Uterus (tissue), 4 donors: ENCODE measurements at places on chromosomes 5 and 9.
A peak's percentile ranks its signal among the peaks of the same experiment; 100 is the strongest.

- no peaks in the 10 kb centered on the region for H3K27me3 ChIP-seq
- H3K4me1 ChIP-seq: no peaks in the 10 kb centered on the region
- H3K27ac ChIP-seq: no peak overlapping the region
- H3K36me3 ChIP-seq: no peaks in the 10 kb centered on the region
Measured at GRCh38 chr9:109463924-109464625, 34.0 kb downstream of the PTPN3 start.

- H3K27ac ChIP-seq: no peak overlapping the region
- H3K27me3 ChIP-seq: no peaks in the 10 kb centered on the region
- DNase-seq: no peak
- H3K4me1 ChIP-seq: no peaks in the 10 kb centered on the region
- H3K4me3 ChIP-seq: no peak overlapping the region
Measured at GRCh38 chr9:99463131-99463530, 241.0 kb downstream of the SEC61B start.

- no peak for DNase-seq
- no peak overlapping the region for H3K4me3 ChIP-seq
- no peaks in the 10 kb centered on the region for H3K27me3 ChIP-seq
Measured at GRCh38 chr9:89793551-89793950, 188.7 kb downstream of the GADD45G start.

DNA sequence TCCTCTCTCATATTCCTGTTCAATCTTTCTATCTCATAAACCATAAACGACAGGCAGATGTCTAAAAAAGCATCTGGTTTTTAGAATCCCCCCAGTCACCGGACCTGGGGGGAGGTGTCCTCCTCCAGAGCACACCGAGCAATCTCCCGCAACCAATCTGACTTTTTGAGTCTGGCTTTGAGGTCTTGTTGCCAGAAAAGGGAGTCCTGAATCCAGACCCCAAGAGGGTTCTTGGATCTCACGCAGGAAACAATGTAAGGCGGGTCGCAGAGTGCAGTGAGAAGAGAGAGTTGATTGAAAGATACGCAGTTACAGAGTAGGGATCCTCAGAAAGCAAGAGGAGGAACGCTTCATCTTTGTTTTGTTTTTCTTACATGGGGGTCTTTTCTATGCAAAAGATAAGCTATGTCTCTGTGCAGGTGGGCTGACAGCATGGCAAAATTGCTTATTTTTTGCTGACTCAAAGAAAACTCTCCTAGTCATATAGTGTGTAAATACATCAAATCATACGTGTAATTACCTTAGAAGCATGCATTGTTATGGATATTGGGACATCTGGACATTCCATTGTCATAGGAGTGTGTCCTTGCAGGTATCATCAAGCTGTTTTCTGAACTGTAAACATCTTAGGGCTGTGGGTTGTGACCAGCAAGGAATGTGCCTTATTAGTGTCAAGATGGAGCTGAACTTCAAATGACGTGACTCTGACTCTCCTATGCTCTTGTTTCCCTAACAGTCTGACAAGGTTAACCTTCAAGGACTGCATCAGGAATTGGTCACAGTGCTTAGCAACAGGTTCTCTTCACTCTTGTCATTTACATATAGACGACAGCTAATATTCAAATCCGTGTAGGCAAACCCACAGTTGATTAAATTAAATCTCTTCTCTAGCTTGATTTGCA, 159.3 kb upstream of the DAPK1 start:
- no peaks in the 10 kb centered on the region for H3K36me3 ChIP-seq
- no peak for DNase-seq
- H3K4me1 ChIP-seq: no peaks in the 10 kb centered on the region
- peak overlapping the region; percentile 8 for H3K27ac ChIP-seq
- no peak overlapping the region for H3K4me3 ChIP-seq

GRCh38 chr9:89388084-89388867, 70.0 kb downstream of the SECISBP2 start:
- no peaks in the 10 kb centered on the region for H3K36me3 ChIP-seq
- H3K27me3 ChIP-seq: no peaks in the 10 kb centered on the region
- no peak overlapping the region for H3K4me3 ChIP-seq
- peak; percentile 75 for DNase-seq
- H3K27ac ChIP-seq: peak overlapping the region; percentile 75

- no peak overlapping the region for H3K4me3 ChIP-seq
- no peak for DNase-seq
- no peak overlapping the region for H3K27ac ChIP-seq
- H3K4me1 ChIP-seq: no peaks in the 10 kb centered on the region
- H3K36me3 ChIP-seq: no peaks in the 10 kb centered on the region
Measured at GRCh38 chr5:58314356-58315210, 145.3 kb downstream of the PLK2 start.

GRCh38 chr5:111070272-111071134, 1.0 kb upstream of the TSLP start:
- no peak for DNase-seq
- no peaks in the 10 kb centered on the region for H3K4me1 ChIP-seq
- no peaks in the 10 kb centered on the region for H3K27me3 ChIP-seq
- no peak overlapping the region for H3K27ac ChIP-seq

DNA sequence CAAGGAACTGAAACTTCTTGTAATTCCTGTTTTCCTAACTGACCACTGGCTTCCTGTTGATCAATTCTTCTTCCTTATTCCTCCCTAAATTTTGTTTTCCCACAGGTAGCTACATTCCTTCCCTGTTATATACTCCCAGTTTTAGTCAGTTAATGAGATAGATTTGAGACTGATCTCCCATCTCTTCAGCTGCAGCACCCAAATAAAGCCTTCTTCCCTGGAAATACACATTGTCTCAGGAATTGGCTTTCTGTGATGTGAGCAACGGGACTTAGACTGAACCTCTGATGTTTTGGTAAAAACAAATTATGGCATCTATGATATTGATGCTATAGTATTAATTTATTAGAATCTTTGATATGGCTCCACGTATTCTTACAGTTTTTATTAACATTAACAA, 617.3 kb upstream of the ST8SIA4 start:
- no peak overlapping the region for H3K27ac ChIP-seq
- H3K4me1 ChIP-seq: no peaks in the 10 kb centered on the region
- H3K36me3 ChIP-seq: no peaks in the 10 kb centered on the region
- DNase-seq: no peak

DNA sequence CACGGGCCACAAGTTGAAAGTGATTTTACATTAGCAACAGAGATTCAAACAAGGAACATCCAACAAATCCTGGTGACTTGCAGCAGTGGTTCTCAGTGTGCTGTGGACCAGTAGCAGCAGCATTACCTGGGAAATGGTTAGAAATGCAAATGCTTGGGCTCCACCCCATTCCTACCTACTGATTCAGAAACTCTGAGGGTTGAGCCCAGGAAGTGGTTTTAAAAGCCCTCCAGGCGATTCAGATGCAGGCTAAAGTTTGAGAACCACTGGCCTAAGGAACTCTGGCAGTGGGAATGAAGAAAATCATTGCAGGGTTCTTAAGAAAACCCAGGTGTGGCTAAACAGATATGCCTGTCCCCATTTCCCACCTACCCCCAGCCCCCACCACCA, 398.8 kb downstream of the ENC1 start:
- no peaks in the 10 kb centered on the region for H3K36me3 ChIP-seq
- no peak overlapping the region for H3K27ac ChIP-seq
- H3K4me3 ChIP-seq: no peak overlapping the region
- no peak for DNase-seq

- peak overlapping the region; percentile 95 for H3K4me3 ChIP-seq
- no peak for DNase-seq
- peak overlapping the region; percentile 87 for H3K27ac ChIP-seq
- no peaks in the 10 kb centered on the region for H3K36me3 ChIP-seq
Measured at GRCh38 chr5:149959406-149960236, 937 bp upstream of the SLC26A2 start.

DNA sequence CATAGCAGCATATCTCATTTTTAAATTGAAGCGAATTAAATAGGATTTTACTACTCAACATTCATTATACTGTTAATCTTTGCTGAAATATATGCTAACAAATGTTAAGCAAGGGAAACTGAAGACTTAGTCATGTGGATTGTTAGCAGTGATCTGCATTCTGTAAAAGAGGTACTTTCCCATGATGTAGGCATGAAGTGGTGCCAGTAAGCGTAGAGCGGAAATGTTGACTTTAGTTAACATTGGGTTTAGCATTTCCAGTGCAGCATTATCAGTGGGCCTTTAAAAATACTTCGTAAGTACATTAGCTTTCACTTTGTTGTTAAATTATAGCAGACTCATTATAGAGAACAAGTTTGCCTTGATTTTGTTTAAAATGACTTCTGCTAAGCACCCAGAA, 130.3 kb downstream of the CDC42SE2 start:
- H3K27me3 ChIP-seq: no peaks in the 10 kb centered on the region
- H3K36me3 ChIP-seq: no peaks in the 10 kb centered on the region
- no peaks in the 10 kb centered on the region for H3K4me1 ChIP-seq
- no peak overlapping the region for H3K27ac ChIP-seq
- H3K4me3 ChIP-seq: no peak overlapping the region
- DNase-seq: no peak

DNA sequence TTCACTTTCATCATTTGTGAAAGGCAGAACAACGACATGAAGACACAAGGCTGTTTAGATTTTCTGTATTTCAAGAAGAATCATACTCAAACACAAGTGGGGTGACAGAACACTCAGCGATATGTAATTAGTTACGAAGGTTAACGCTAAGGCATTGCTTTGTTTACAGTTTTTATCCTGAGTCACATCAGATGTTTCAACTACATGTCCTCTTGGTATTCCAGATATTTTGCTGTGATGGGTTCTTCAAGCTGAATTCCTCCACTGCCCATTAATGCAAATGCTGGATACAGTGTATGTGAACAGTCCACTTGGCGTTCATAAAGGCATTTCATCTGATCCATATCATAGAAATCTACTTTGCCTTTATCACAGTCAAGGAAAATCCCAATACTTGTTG, 43.4 kb downstream of the TRIM36 start:
- H3K4me3 ChIP-seq: no peak overlapping the region

GRCh38 chr9:26296910-26297572, 595.6 kb downstream of the CAAP1 start:
- H3K36me3 ChIP-seq: no peaks in the 10 kb centered on the region
- no peaks in the 10 kb centered on the region for H3K27me3 ChIP-seq
- H3K4me3 ChIP-seq: no peak overlapping the region
- DNase-seq: no peak

GRCh38 chr9:85534340-85534739, 207.4 kb downstream of the AGTPBP1 start:
- no peak for DNase-seq
- H3K27ac ChIP-seq: no peak overlapping the region
- no peaks in the 10 kb centered on the region for H3K27me3 ChIP-seq
- H3K36me3 ChIP-seq: no peaks in the 10 kb centered on the region
- H3K4me1 ChIP-seq: no peaks in the 10 kb centered on the region
- no peak overlapping the region for H3K4me3 ChIP-seq

GRCh38 chr9:121328876-121329681, 41.0 kb downstream of the STOM start:
- no peaks in the 10 kb centered on the region for H3K27me3 ChIP-seq
- peak overlapping the region; percentile 98 for H3K27ac ChIP-seq
- no peak for DNase-seq
- H3K36me3 ChIP-seq: no peaks in the 10 kb centered on the region
- no peak overlapping the region for H3K4me3 ChIP-seq
- H3K4me1 ChIP-seq: peaks cover 15% of the 10 kb centered on the region

DNA sequence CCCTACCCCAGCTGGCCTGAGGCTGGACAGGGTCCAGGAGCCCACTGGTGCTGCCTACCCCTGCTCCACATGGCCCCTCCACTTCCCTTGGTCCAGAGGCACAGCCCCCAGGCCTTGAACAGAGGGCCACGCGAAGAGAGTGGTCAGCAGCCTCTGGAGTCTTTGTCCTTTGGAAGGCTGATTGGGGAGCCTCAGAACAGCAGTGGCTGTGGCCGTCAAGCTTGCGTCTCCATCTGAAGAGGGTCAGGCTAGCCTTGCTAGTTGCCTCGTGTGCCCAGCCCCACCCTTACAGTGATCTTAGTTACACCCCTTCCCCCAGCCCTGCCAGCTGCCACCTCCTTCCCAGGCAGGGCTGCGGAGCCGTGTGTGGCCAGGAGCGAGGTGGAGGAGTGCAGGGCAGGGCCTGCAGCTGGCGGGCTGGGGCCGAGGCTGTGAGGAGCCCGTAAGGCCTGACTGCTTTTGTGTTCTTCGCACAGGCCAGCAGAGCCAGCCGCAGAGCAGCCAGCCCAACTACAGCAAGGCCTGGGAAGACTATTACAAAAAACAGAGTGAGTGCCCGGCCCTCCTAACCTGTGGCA, 30.1 kb upstream of the PRDM12 start:
- no peaks in the 10 kb centered on the region for H3K36me3 ChIP-seq
- no peak overlapping the region for H3K27ac ChIP-seq
- no peaks in the 10 kb centered on the region for H3K4me1 ChIP-seq

DNA sequence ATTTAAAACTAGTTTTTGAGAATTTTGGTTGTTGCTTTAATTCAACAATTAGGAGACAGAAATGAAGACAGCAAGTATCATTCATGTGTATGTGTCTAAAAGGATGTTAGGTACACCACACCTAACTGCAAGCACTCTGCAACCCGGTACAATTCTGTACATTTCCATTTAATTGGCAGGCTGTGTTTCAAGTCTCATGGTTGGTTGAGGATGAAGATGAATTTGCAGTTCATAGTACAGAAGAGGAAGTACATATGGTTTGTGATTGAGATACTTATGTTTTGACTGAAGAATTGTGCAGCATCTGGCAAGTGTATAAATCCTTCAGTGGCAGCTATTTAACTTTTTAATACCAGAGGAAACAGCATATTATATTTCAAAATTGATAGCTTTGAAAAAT, 628.7 kb upstream of the ZNF608 start:
- H3K27me3 ChIP-seq: no peaks in the 10 kb centered on the region
- DNase-seq: no peak
- no peaks in the 10 kb centered on the region for H3K36me3 ChIP-seq

DNA sequence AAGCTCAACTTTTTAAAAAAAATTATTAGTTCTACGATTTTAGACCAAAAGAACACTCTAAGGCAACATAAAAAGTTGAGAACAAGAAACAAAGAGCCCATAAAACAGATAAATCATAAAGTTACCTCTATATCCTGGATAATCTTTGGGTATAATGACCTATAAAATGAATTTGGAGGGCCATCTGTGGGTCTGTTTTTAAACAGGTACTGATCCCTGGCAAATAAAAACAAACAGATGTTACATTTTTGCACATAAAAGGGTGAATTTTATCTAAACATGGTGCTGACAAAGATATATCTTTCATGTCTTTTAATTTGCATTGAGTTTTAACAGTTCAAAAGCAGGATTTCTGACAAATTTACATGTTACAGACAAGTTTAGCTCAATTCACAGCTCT, 107.6 kb downstream of the FBXW11 start:
- no peak overlapping the region for H3K27ac ChIP-seq
- no peaks in the 10 kb centered on the region for H3K27me3 ChIP-seq
- no peak for DNase-seq
- H3K36me3 ChIP-seq: no peaks in the 10 kb centered on the region
- H3K4me1 ChIP-seq: no peaks in the 10 kb centered on the region

GRCh38 chr5:20446121-20446520, 458.1 kb upstream of the CDH18 start:
- no peaks in the 10 kb centered on the region for H3K27me3 ChIP-seq
- no peak overlapping the region for H3K4me3 ChIP-seq
- no peak overlapping the region for H3K27ac ChIP-seq
- no peaks in the 10 kb centered on the region for H3K36me3 ChIP-seq
- no peak for DNase-seq
